Naive B cell (primary cell): ENCODE measurements at places on chromosomes 2 and 18.

GRCh38 chr18:33918571-33918970, 306.1 kb downstream of the NOL4 start:
- DNase-seq, result no peak

- DNase-seq, result no peak
Measured at GRCh38 chr18:77960791-77961410, 711.3 kb downstream of the GALR1 start.

- no peak for DNase-seq
Measured at GRCh38 chr2:71603311-71603811, 150.0 kb downstream of the DYSF start.

- no peak for DNase-seq
Measured at GRCh38 chr18:53551868-53552426, 672.5 kb downstream of the MBD2 start.

GRCh38 chr2:69950241-69950640, 11.2 kb downstream of the ASPRV1 start:
- DNase-seq, result no peak

GRCh38 chr2:144143294-144144151, 376.4 kb downstream of the ZEB2 start:
- no peak for DNase-seq

DNA sequence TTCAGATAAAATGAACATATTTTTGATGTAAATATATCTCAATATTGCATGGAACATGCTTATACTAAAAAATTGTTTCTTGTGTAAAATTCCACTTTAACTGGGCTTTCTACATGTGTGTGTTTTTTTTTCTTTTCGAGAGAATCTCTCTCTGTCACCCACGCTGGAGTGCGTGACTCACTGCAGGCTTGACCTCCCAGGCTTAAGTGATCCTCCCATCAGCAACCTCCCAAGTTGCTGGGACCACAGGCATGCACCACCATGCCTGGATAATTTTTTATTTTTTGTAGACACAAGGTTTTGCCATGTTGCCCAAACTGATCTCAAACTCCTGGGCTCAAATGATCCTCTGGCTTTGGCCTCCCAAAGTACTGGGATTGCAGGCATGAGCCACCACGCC, 254.6 kb downstream of the LOXHD1 start:
- DNase-seq, result no peak

- DNase-seq, result no peak
Measured at GRCh38 chr2:55771612-55772011, 78.0 kb upstream of the PNPT1 start.

- peak; percentile 80 for DNase-seq
Measured at GRCh38 chr2:195575879-195576401, 81.1 kb upstream of the SLC39A10 start.

- no peak for DNase-seq
Measured at GRCh38 chr2:136693966-136694365, 71.4 kb upstream of the THSD7B start.

- DNase-seq, result no peak
Measured at GRCh38 chr18:6486764-6487426, 72.2 kb upstream of the L3MBTL4 start.

DNA sequence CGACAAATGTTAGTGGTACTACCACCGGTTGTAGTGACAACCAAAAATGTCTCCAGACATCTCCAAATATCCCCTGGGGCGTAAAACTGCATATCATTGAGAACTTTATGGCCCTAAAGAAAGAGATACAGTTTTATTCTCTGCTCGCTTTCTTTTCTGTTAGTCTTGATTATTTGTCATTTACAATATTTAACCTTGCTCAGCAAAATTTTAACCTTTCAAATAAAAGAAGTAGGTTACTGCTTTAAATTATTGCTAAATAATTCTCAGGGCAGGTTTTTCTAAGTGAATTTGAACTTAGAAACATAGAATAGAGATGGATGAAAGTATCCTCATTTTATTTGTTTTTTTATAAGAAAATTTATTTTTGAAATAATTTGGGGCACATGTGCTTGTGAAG, 67.9 kb downstream of the BMPR2 start:
- no peak for DNase-seq

DNA sequence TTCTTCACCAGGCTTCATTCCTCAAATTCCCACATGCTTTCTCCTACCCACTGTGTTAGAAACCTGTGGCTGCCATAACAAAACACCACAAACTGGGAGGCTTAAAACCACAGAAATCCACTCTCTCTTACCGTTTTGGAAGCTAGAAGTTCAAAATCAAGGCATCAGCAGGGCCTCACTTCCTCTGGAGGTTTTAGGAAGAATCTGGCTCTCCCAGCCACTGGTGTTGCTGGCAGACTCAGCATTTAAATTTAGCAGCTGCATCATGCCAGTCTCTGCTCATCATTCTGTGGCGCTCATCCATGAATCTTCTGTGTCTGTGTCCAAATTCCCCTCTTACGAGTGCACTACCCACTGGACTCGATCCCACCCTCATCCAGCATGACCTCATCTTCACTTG, 248.5 kb downstream of the ZNF516 start:
- no peak for DNase-seq

DNA sequence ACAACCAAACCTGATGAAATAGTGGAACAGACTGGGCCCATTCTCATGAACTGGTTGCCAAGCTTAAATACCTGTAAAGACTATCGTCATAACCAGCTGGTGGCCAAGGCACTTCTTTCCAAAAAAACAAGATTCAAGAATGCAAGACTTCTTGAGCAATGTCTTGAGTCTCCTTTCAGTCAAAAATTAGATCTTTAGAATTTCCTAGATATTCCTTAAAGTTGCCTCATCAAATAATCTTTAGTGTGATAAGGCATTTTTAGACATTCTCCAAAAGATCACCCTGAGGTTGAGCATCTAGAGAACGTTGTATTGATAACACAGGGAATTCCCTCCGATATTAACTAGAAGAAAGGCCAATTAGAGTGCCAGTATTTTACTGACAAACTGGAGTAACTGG, 236.4 kb upstream of the MEX3C start:
- DNase-seq, result no peak

DNA sequence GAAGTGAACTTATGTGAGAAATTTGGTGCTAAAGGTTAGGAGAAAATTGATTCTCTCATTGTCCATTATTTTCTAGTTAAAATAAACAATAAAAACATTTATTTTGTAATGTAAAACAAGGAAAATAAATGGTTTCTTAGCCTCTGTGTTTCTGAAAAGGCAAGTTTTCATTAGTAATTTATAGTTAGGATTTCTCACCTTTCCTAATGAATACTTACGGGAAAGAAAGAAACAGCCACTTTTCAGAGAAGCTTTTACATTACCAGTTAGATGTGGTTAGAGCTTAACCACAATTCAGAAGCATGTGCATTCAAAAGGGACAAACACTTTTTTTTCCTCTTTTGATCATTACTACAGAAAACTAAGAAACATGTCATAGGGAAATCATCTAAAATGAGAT, 18.8 kb downstream of the NEMP2 start:
- DNase-seq, result no peak

DNA sequence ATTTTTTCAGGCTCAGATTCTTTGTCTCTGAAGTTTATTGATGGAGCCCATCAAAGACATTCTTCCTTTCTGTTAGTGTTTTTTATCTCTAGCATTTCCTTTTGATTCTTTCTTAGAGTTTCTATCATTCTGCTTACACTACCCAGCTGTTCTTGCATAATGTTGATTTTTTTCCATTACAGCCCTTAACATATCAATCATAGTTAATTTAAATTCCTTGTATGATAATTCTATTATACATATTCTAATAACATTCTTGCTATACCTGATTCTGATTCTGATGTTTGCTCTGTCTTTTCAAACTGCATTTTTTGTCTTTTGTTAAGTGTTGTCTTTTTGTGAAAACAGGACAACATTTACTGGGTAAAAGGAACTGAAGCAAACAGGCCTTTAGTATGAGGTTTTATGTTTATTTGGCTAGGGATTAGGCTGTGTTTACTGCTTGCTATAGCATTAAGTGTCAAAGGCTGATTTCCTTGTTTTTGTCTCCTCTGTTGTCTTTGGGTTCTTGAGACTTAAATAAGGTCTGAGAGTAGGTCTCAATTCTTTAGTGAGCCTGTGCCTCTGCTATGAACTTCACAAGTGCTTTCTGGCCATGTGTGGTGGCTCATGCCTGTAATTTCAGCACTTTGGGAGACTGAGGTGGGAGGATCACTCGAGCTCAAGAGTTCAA, 8.0 kb upstream of the STAM2 start:
- no peak for DNase-seq

DNA sequence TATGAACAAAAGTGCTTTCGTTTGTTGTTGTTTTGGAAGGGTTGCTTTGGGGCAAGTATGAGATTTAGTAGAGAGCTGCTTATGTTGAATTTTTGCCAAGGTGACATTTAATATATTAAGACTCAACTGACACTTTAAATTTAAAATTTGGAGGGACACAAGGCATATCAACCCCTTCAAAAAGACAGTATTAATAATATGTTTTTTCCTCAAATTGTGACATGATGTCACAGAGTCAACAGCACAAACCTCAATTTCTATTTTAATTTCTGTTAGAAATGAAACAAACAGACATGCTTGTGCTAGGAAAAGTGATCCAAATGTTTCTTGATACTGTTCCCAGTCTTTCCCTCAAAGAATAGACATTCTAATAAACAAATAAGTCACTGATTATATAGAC, 218.9 kb downstream of the CYRIA start:
- DNase-seq, result no peak

- DNase-seq, result no peak
Measured at GRCh38 chr2:168215813-168216212, 31.6 kb downstream of the STK39 start.

- peak; percentile 42 for DNase-seq
Measured at GRCh38 chr2:134679745-134680144, 39.1 kb downstream of the TMEM163 start.

GRCh38 chr2:54040685-54041084, 69.9 kb upstream of the PSME4 start:
- DNase-seq, result no peak

- DNase-seq, result peak; percentile 69
Measured at GRCh38 chr2:58032016-58032763, 14.4 kb upstream of the VRK2 start.

DNA sequence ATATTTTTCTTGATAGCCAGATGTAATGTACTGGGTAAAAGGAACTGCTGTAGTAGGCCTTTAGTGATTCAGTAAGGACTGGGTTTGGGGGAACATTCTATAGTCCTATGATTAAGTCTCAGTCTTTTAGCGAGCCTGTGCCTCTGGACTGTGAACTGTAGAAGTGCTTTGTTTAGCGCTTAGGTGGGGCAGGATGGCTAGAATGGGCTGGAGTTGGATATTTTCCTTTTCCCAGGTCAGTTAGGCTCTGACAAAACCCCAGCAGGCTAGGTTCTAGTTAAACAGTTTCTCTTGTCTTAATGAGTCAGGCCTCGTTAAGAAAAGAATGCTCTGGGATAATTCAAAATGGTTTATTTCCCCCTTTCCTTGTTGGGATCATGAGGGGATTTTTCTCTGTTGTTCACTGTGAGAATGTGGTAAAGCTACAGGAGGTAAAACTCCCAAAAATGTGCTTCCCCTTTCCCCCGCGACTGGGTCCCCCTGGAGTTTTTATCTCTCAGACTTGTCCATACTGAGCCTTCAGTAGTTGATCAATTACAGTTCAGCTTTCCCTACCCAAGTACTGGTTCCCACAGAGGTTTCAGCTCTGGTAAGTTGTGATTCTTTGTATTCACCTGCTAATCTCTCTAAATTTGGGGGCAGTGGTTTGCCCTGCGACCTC, 31.5 kb downstream of the EHBP1 start:
- no peak for DNase-seq

- DNase-seq, result no peak
Measured at GRCh38 chr2:216740557-216741222, 45.3 kb upstream of the IGFBP5 start.

DNA sequence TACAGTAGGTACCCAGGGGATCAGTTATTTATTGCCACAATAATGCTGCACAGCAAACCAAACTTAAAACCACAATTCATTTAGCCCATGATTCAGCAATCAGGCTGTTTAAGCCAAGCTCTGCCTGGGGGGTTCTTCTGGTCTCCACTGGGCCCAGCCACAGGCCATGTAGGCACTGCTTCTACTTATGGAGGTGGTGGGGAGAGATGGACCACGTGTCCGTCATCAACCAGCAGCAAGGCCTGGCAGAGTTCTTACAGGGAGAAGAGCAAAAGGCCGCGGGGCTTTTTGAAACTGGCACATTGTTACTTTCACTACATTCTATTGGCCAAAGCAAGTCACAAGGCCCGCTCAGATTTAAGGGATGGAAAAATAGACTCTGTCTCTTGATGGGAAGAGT, 76.3 kb upstream of the DAPL1 start:
- no peak for DNase-seq

GRCh38 chr18:48762836-48763718, 187.7 kb downstream of the SMAD7 start:
- DNase-seq, result no peak

DNA sequence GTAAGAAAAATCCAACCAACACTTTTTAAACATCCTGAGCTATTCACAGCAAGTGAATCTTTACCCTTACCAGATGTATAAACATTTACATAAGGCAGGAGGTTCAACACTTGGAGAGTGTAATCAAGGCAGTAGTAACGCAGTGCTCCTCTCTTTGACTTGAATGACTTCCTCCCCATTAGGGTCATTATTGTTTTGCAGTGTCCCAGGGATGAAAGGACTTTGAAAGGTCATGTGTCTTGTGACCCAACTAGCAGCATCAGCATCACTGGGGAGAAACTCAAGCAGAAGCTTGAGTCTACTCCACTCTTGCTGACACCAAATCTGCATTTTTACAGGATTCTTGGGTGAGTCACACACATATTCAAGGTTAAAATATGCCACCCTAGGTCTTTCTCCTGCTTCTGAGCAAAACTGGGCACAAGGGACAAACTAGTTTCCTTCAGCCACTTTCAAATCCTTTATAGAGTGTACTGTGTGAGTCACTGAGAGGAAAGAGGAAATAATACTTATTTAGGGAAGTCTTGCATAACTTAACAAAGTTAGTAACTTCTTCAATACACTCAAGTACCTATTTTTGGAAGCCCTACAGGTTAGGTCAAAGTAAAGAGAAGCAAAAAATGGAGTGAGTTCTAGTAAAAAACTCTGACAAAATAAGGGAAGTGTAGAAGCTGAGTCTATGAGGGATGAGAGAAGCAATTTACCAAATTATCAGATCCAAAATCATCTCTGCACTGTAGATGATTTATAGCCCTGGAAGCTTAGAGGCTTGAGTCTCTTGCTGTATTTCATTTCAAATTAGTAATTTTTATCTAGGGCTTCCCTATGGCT, 51.0 kb upstream of the EML4 start:
- DNase-seq, result peak; percentile 80
